Activated CD4-positive, alpha-beta T cell treated with anti-CD3 and anti-CD28 coated beads, Interleukin-2, amount 50 U/mL, for 1 hour (primary cell): ENCODE measurements at places on chromosomes 7 and 10.

DNA sequence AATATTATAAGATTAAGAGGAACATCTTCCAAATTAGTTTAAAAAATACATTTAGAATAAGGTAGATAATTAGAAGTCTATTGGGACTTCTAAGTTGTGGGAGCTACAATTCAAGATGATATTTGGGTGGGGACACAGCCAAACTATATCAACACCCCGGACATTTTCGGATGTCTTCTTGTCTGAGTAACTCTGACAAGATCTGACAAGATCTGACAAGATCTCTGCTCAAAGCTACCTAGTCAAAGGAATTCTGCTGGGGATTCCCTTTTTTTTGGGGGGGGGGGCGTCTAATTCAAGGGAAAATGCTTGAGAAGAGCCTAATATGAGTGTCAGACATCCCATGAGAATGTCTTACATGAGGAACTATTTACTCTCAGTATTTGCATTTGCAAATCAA lies 5.2 kb upstream of the AGMO start:
- DNase-seq, result no peak

- no peak for DNase-seq
Measured at GRCh38 chr10:90458054-90458453, 399.8 kb downstream of the HTR7 start.

DNA sequence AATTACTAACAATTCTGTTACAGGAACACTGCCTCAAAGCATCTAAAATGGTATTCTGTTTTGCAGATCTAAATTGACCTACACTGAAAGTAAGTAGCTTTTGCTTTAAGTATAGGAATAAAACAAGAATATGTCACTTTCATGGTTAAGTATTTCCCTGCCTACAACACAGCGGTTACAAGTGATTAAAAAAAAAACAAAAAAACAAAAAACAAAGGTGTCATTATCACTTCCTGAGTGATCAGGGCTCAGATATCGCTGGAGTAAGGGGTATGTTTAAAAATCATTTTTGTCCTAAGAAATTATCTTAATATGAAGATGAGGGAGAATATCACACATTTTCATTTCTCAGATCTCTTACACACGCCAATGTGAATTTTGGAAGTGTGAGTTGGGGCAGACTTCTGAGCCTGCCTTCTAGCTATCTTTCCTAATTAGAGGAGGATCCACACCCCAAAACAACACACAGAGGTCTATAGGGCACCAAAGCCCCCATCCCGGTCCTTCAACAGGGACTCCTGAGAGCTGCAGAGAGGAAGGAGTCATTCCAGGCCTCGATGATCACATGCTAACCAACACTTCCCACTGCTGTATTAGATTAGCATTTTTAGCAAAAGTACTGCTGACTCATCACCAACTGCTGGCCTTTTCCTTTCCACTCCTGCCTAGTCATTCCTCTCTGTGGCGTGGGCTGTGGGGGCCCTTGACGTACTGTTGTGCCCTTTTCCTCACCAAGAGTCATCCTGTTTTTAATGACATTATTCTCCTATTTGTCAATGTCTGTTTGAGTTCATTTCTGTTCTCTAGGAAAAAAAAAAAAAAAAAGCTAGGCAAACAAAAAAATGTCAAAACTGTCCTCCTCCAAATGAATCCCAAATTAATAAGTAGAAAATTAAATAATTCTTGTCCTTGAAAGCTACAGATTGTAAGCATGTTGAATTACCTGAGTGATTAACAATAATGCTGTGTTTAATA lies 31.2 kb downstream of the PRTFDC1 start:
- DNase-seq, result no peak

- DNase-seq, result no peak
Measured at GRCh38 chr10:31087011-31087410, 55.3 kb upstream of the ZNF438 start.

GRCh38 chr7:134347567-134347966 lies 30.8 kb upstream of the SLC35B4 start:
- no peak for DNase-seq

DNA sequence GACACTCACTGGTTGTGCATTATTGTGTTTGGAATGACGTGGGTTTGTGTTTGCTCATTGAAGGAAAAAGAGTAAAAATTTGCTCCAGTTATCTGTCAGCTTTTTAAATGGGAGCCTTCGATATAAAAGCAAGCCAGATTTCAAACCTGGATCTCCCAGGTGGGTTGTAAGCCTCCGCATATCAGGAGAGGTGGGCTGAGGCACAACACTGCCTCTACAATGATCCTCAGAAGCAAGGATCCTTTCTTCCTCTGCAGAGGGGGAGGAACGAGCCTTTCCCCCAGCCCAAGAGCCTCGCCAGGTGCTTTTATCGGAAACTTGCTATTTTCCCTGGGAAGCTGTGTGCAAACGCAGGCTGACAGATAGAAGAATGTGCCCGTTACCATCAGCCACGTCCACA lies 331.0 kb upstream of the MGMT start:
- no peak for DNase-seq

GRCh38 chr10:26385443-26385842 lies 52.7 kb upstream of the APBB1IP start:
- DNase-seq, result no peak

- no peak for DNase-seq
Measured at GRCh38 chr7:92064438-92065029, 69.7 kb downstream of the CYP51A1 start.

DNA sequence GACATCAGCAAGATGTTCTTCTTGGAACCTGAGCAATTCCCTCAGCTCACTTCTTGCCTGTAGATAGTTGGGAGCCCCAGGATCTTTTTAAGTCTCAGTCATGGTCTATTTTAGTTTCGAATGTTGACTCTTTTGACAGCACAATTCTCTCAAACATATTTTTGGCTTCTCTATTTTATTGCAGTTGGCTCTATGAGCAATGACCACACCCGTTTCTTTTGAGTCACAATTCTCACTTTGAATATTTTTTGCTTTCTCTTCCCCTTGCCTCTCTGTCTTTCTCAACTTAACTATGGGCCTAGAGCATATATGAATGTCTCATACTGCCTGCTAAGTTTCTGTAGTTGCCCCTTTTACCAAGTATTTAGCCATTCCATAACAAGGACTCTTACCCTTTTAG lies 222.8 kb downstream of the PTN start:
- DNase-seq, result no peak

DNA sequence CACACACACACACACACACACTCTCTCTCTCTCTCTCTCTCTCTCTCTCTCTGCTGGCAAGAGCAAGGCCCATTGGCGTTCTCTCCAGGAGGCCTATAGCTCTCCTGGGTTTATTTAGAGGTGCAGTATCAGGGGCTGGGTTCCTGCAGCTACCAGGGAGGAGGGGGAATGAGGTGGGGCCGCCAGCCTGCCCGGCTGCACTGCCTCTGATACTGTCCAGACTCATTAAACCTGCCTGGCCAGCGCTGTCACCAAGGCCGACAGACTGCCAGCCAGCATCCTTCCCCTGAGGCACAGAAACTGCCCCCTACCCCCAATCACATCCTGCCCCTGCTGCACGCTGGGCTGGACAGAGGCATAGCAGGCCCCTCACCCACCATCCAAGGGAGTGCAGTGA lies 4.3 kb downstream of the PRRT4 start:
- no peak for DNase-seq

DNA sequence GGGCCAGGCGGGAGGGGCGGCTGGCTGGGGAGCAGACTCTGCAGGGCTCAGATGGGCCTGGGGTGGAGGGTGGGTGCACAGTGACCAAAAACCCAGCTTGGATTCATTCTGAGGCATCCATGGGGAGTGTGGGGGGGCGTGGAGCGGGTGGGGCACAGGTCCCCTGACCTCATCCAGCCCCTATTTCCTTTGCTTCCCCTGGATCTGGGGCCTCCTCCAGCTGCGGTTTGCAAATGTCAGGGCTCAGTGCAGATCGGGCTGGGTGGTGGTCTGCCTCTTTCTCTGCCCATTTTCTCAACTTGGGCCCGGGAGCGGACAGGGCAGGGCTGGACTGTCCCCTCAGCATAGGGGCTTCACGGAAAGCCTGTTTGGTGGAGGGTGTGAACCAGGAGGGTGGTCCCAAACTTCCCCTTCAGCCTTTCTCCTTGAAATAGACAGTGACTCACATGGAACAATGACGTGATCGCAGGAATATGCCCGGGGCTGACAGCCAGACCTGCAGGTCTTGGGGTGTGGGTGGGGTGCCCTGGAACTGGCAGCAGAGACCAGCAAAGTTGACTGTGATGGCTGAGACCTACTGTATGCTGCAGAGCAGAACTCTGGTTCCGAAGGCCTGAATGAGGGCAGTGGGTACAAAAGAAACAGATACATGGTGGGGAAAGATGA lies 72.9 kb upstream of the PODXL start:
- no peak for DNase-seq

DNA sequence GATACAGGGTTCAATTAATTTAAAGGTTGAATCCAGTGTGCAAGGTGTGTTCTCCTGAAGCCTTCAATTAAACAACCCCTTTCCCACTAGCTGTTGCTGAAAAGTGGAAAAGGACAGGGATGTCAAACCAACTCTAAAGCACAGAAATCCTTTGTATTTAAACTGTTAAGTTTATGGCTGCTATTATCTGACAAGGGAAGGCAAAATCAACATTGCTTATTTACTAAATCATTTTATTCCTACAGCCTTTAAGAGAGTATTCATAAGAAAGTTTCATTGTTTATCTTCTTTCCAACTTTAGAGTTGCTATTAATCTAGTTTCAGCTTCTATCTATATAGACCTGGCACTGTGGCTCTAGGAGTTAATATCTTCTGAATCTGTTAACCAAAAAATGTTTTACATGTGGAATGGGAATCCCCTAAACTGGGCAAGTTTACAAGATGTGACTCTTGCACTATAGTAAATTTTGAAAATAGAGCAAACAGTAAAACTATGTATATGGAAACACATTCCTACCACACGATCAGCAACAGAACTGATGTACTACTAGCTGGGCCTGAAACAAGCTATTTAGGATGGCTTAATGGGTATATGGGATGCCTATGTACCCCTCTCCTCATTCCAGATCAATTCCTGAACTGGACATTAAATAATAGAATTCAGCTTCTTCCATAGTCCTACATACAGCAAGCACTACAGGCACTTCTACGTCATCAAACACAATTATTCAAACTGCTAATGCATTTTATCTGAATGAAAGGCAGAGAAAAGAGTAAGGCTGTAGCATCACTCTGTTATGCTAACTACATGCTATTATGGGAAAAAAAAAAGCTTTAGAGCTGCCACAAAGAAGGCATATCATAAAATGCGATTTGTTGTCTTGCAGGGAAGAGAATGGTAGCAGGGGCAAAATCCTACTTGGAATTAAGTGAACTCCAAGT lies 52.8 kb downstream of the CDK6 start:
- no peak for DNase-seq

DNA sequence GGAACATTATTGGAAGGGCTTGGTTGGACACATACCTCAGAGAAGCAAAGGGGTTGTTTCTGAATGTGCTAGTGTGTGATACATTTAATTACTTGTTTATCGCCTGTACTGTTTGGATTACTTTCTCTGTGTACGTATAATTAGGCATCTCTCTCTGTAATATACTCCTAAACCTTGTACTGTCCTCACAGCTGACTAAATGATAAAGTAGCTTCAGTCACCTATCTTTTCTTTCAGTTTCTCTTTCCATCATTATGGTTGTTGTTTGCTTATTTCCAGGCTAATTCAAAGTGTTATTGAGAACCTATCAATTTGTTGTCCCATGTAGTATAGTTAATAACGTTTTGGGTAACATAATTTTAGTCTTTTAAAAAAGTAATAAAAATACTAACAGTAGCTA lies 34.0 kb downstream of the MXI1 start:
- DNase-seq, result no peak

GRCh38 chr7:149714081-149714909 lies 59.1 kb downstream of the ZNF467 start:
- DNase-seq, result peak; percentile 94

- DNase-seq, result no peak
Measured at GRCh38 chr7:42236266-42236975, 588 bp downstream of the GLI3 start.

DNA sequence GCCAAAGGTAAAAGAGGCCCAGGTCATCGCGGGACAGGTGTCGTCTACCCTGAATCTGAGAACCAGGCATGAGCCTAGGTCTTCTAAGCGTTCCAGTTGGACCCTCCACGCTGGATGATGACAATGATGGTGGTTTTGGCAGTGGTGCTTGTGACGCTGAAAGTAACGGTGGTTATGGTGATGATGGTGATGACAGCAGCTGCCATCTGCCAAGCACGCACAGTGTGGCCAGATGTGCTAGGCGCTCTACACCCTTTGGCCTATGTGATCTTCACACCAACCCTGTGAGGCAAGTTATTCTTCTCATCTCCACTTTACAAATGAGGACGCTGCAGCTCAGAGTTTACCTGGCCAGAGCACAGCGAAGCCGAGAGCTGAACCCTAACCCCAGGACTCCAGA lies 93.9 kb downstream of the FAM53B start:
- DNase-seq, result no peak

GRCh38 chr10:71432956-71433767 lies 36.4 kb downstream of the CDH23 start:
- no peak for DNase-seq

GRCh38 chr10:56116684-56117083 lies 244.4 kb downstream of the ZWINT start:
- no peak for DNase-seq

GRCh38 chr7:14332155-14332554 lies 342.7 kb upstream of the ETV1 start:
- no peak for DNase-seq

DNA sequence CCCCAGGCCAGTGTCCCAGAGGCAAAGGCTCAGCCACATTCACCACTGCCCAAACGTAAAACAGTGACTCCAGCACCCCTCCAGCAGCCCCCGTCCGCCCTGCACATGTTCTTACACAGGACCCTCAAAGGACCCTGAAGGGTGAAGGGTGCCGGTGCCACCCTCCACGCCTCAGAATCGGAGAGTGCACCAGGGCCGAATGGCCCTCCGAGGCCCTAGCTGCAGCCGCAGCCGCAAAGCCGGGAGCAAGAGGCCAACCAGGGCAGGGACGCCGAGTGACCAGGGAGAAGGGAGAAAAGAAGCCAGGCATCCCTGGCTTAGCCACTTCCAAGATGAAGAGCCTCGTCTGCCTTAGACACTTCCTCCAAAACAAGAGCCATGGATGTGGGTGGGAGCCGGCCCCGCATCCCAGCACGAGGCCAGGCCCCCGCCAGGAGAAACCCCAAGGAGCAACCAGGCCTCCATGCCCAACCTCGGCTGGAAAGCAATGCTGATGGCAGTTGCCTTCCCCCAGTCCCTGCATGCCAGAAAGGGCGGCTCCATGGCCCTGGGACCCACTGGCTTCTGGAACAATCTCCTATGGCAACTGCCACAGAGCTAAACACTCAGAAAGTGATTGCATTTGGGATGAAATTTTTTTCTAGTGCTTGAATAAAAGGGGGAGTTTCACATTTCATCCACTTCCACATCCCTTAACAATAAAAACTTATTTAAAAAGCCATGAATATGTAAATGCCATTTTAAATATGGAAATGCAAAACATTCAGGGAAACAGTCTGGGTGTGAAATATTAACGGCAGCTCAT lies 92.3 kb downstream of the MAD1L1 start:
- no peak for DNase-seq

DNA sequence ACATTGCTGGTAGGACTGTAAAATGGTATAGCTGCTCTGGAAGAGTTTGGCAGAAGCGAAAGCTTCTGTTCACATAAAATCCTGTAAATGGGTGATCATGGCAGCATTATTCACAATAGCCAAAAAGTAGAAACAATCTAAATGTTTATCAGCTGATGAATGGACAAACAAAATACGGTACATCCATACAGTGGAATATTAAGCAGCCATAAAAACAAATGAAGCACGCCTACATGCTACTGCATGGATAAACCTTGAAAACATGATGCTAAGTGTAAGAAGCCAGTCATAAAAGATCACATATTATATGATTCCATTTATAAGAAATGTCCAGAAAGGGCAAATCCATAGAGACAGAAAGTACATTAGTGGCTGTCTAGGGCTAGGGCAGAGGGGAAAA lies 32.7 kb downstream of the KIN start:
- DNase-seq, result no peak
